Upper lobe of right lung (tissue), 1 donor: ENCODE measurements at places on chromosomes 2 and 18. TPM values are rescaled to one million over a fixed set of nuclear protein-coding genes. Genes with fewer than 3 reads are reported as not detected.

GRCh38 chr2:236824836-236825235 is 255.2 kb downstream of the ACKR3 start:
- no peaks in the 10 kb centered on the region for H3K36me3 ChIP-seq
- H3K27me3 ChIP-seq, result no peaks in the 10 kb centered on the region
- H3K4me1 ChIP-seq, result peaks cover 14% of the 10 kb centered on the region
- no peak for DNase-seq

GRCh38 chr2:43218702-43219382 is 7.6 kb downstream of the ZFP36L2 start:
- H3K4me3 ChIP-seq, result peak overlapping the region; percentile 82
- DNase-seq, result peak; percentile 84
- H3K36me3 ChIP-seq, result peaks cover 25% of the 10 kb centered on the region
- peak overlapping the region; percentile 98 for H3K27ac ChIP-seq
- no peaks in the 10 kb centered on the region for H3K27me3 ChIP-seq

The EFR3B gene
- total RNA-seq, result 10.7 TPM

The DUSP19 gene
- total RNA-seq, result 3.0 TPM

The IL36B gene
- total RNA-seq, result not detected
